Skin of body (tissue), 3 donors: ENCODE measurements at places on chromosomes 12 and 14.

GRCh38 chr14:50312734-50313054 lies 570 bp downstream of the DMAC2L start:
- DNase-seq, result no peak

GRCh38 chr12:57836442-57837375 lies 9.8 kb downstream of the CTDSP2 start:
- peak; percentile 86 for DNase-seq

GRCh38 chr14:69696633-69697557 lies 70.0 kb upstream of the SRSF5 start:
- no peak for DNase-seq

GRCh38 chr14:89862856-89863255 lies 91.7 kb downstream of the EFCAB11 start:
- DNase-seq, result no peak
